Activated CD4-positive, alpha-beta memory T cell treated with anti-CD3 and anti-CD28 coated beads, Interleukin-2, amount 10 ng/mL, durations not matched to agents 7 days and 5 days (primary cell): ENCODE measurements at places on chromosomes 7 and 10.

DNA sequence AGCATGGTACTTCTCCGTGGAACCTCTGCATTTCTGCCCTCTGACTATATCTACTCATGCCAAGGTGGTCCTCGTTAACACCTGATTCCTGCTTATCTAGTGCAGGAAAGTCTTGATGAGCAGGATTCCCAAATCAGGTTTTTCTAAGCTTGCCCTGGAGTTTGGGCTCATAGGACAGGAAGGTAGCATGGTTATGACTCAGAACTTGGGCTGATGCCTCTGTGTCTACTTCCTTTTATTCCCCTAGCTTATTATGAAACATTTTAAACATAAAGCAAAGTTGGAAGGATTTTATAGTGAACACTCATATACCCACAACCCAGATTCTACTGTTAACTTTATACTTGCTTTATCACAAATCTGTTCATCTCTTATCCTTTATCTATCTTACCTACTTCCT lies 5.6 kb downstream of the SUFU start:
- DNase-seq = no peak

DNA sequence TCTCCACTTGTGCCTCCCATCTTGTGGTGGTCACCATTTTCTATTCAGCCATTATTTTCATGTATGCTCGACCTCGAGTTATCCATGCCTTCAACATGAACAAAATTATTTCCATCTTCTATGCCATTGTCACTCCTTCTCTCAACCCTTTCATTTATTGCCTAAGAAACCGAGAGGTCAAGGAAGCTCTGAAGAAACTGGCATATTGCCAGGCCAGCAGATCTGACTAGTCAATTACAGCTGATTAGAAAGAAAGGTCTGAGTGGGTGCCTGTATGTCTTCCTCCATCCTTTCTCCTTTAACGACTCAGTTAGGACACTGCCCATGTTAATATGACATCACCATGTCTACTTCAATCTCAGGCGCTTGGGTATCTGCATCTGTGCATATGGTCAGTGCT lies 4.6 kb downstream of the OR6B1 start:
- no peak for DNase-seq

GRCh38 chr7:16912540-16912939 lies 30.8 kb upstream of the AGR3 start:
- DNase-seq = no peak

- no peak for DNase-seq
Measured at GRCh38 chr7:154656618-154657017, 346.3 kb downstream of the PAXIP1 start.

- DNase-seq = no peak
Measured at GRCh38 chr7:100863406-100863950, 3.7 kb upstream of the TRIP6 start.

GRCh38 chr10:45000138-45000751 lies 478 bp upstream of the ZNF22 start:
- DNase-seq = no peak

DNA sequence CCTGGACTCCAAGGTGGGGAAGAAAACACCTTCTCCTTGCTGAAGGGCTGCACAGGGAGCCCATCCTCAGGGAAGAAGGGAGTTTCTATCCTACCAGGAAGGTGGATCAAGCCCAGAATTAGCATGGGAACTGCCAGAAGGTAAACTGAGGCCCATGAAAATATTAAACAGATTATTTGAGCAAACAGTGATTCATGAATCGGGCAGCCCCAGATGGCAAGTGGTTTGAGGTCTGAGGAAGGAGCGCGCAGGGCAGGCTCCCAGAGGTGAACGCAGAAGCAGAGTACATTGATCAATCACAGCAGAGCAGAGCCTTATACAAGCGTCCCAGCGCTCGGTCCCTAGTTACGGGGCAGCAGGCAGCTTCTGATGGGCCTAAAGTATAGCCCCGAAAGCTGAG lies 35.8 kb upstream of the PROSER2 start:
- no peak for DNase-seq

- DNase-seq = no peak
Measured at GRCh38 chr10:88680958-88681357, 16.7 kb downstream of the LIPF start.

GRCh38 chr10:12027539-12027938 lies 15.1 kb downstream of the UPF2 start:
- no peak for DNase-seq

DNA sequence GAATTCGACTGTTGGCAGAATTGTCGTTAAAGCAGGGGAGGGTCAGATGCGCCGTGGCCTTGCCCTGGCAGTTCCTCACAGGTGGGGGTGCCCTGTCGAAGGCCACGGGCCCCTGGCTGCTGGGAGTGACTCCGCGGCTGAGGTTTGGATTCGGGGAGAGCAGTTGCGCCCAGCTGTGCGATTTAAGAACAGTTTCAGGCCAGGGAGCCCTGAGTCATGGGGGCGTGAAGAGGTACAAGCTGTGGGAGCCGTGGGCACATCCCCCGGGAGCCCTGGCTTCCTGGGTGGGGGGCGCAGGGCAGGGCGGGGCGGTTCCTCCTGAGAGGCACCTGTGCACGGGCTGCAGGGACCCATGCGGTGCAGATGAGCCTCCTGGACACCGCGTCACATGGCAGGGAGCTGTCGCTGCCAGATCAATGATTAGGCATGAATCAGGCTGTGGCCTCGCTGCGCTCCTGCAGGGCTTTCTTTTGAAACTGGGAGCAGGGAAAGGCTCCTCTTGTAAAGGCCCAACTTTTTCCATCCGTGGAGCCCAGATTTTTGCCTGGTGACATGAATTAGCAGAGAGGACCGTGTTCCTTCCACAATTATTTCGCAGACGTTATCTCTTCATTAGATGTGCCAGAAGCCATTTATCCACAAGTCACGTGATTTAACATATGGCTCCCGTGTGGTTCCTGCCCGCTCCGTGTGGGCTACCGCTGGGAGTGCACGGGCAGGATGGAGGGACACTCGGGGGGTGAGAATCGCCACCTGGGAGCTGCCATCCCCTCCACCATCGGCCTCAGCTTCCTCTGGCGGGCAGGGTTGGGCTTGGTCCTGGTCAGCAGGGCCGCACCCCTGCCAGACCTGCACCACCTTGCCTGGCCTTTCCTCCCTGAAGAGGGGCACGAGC lies 918 bp downstream of the PWWP2B start:
- DNase-seq = peak; percentile 40

GRCh38 chr10:182441-183201 lies 47.4 kb downstream of the ZMYND11 start:
- DNase-seq = no peak

DNA sequence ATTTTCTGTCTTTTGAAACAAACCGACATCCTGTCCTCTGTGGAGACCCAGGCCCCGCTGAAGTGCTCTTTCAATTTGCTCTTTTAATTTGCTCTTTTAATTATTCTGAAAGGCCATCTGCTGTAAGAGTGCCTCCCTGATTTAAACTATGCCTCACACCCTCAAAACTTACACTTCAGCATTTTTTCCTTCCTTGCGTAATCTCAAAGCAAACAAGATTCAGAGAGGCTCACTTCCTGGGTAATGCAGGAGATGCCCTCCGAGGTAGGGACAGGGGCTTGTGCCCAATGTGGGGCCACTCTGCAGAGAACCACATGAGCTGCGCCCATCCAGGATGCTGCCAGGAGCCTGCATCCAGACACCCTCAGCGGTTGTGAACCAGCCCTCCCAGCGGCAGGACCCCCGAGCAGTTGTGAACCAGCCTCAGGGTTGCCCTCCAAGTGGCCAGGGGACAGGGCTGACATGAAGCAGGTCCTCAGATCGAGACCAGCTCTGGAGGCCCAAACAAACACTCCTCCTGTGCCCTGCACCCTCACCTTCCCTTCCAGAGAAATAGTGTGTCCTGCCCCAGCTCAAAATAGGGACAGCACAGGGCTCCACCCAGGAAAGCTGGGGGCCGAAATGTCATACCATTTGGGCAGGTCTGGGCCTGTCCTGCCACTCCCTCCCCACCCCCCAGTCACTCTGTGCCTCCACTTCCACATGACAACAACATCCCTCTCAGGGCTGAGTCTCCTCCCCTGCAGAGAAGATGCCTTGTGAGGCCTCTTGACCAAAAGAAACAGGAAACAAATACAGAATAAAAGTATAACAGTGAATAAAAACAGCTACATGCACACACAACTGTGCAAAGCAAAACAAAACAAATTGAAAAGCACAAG lies 190.4 kb downstream of the PTPRN2 start:
- DNase-seq = no peak

GRCh38 chr7:34133983-34134782 lies 228.8 kb downstream of the BMPER start:
- peak; percentile 17 for DNase-seq

DNA sequence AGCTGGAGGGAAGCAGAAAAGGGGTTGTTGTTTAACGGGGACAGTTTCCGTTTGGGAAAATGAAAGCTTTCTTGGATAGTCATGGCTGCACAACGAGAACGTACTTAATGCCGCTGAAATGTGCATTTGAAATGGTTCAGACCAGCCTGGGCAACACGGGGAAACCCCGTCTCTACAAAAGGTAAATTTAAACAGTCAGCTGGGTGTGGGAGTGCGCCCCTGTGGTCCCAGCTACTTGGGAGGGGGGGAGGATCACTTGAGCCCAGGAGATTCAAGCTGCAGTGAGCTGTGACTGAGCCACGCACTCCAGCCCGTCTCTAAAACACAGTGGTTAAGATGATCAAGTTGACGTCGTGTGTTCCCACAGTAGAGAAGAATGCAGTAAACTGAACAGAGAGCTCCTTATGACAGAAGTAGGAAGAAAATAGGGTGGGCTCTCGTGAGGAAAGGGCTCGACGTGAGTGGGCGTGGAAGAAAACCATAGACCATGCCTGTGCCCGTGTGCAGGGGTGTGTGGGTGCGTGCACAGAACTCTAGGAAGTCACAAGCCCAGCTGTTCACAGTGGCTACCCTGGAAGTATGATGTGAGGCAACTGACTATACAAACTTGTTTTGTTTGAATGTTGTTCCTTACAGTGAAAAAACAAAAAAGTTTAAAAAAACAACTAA lies 4.1 kb upstream of the FUOM start:
- DNase-seq = no peak

- no peak for DNase-seq
Measured at GRCh38 chr7:31788445-31788844, 101.4 kb downstream of the PPP1R17 start.

GRCh38 chr7:20358762-20359282 lies 28.1 kb downstream of the ITGB8 start:
- DNase-seq = no peak

DNA sequence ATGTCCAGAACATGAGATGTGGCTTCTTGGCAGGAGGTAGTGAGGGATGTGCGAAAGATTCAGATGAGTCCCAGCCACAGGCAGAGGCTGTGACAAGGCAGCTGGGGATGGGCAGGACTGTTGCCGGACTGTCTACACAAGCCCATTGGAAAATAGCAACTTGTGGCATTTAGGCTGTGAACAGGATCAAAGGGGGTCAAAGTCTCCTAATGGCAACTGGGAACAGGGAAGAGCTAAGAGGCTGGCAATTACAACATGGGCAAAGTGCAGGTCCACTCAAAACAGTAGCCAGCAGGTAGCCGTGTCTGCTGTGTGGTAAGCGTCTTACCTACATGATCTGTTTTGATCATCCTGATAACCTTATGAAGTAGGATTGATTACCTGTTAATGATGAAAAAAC lies 254.2 kb upstream of the ZNF32 start:
- no peak for DNase-seq

DNA sequence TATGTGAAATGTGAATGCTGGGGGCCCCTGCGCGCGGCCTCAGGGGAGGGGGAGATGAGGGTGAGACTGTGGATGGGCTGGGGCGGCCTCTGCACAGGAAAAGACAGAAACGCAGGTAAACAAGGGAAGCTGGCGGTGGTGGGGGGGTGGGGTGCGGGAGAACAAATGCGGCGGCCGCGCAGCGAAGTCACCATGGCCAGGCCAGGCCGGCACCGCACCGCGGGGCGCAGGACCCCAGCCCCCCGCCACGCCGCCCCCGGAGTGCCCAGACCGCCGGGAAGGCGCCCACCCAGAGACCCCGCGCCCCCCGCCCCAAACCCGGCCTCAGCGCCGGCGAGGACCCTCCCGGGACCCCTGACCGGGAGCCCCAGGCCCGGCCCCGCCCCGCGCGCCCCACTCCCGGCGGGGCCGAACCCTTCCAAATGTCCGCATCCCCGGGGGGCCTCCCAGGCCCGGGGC lies 14.5 kb upstream of the DNAAF5 start:
- DNase-seq = no peak

GRCh38 chr7:23600236-23600635 lies 3.1 kb downstream of the CCDC126 start:
- DNase-seq = no peak

DNA sequence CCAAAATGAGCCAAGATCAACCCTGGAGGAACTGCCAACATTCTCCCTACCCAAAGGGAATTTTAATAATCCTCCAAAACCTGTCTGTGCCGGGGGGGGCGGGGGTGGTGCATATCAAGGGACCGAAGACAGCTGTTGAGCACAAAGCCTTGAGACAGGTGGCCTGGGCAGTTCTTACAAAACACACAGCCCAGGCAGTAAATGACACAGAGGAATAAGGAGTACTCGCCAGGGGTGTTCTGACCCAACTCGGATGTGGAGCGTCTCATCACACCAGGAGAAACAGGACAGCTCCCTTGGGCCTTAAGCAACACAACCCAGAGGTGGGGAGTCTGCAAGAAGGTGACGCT lies 35.6 kb downstream of the PLAC9 start:
- DNase-seq = no peak

GRCh38 chr7:74223711-74224510 lies 14.1 kb downstream of the LAT2 start:
- no peak for DNase-seq

DNA sequence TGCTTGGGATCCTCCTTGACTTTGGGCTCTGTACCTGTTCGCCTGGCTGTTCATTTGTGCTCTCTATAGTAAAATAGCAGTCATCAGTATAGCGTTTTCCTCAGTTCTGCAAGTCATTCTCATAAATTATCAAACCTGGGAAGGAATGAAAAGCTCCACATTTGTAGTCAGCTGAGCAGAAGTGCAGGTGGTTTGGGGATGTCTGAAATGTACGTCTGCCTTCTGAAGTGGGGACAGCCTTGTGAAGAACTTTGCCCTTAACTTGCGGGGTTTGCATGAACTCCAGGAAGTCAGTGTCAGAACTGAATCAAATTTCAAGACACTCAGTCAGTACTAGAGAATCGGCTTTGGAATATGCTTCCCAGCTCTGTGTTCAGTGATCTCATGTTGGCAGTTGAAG lies 358.3 kb upstream of the PRKCQ start:
- no peak for DNase-seq

- peak; percentile 18 for DNase-seq
Measured at GRCh38 chr10:80924063-80924952, 386.6 kb downstream of the SH2D4B start.

GRCh38 chr7:1100386-1100785 lies 12.5 kb downstream of the GPER1 start:
- DNase-seq = no peak

DNA sequence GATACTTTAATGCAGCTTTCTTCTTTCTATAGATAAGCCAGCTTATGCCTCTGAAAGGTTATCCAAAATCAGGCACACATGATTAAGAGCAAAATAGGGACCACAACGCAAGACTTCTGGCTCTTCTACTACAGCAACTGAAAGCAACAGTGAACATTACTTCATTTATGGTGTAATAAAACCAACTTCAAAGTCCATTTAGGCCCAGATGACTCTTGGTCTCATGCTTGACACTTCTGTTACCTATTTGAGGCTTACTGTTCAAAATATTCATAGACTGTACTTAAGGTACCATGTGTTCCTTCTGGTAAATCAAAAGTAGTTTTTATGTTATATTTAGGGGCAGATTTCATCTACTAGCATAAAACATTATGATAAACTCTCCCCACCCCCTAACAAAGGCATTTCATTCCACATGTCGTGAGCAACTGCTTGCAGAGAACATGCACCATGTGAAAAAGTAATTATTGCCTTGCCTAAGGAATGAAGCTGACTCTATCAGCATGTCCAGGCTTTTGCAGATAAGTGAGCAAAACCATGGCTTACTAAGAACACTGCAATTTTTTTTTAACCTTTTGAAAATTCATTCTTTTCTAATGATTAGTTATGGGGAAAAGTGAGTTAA lies 154.9 kb upstream of the ITGB1 start:
- no peak for DNase-seq
